ENCODE measurements at places on chromosomes 12 and 14. TPM values are rescaled to one million over a fixed set of nuclear protein-coding genes. Genes with fewer than 3 reads are reported as not detected.
A peak's percentile ranks its signal among the peaks of the same experiment; 100 is the strongest.

- no peaks in the 10 kb centered on the region for H3K36me3 ChIP-seq
- H3K4me3 ChIP-seq = no peak overlapping the region
- H3K4me1 ChIP-seq = no peaks in the 10 kb centered on the region
- no peak for DNase-seq
These were observed 11.6 kb upstream of the PAX9 start for GRCh38 chr14:36649872-36650650.

DNA sequence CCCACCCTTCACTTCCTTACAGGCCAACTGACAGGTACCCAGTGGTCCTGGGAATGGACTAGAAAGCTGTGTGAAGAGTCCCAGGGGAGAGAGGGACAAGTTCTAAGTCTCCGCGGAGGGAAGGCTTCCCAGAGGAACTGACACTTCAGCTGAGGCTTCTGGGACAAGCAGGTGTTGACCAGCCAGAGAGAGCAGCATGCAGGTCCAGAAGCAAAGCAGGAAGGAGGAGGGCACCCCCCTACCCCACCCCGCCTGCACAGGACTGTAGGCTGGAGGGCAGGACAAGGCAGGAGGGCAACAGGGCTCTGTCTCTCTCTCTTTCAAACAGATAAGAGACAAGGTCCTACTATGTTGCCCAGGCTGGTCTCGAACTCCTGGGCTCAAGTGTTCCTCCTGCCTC is 58.2 kb upstream of the CORO1C start:
- DNase-seq = no peak
- H3K36me3 ChIP-seq = peaks cover 12% of the 10 kb centered on the region
- no peak overlapping the region for H3K4me3 ChIP-seq
- H3K27me3 ChIP-seq = no peaks in the 10 kb centered on the region
- no peaks in the 10 kb centered on the region for H3K4me1 ChIP-seq
- no peak overlapping the region for H3K27ac ChIP-seq

GRCh38 chr12:7130701-7131501 is 730 bp downstream of the CLSTN3 start:
- H3K27me3 ChIP-seq = no peaks in the 10 kb centered on the region
- DNase-seq = peak; percentile 58
- peak overlapping the region; percentile 89 for H3K27ac ChIP-seq

GRCh38 chr12:90211017-90211416 is 502.4 kb upstream of the ATP2B1 start:
- H3K27ac ChIP-seq = no peak overlapping the region
- H3K36me3 ChIP-seq = no peaks in the 10 kb centered on the region
- no peaks in the 10 kb centered on the region for H3K27me3 ChIP-seq
- H3K4me3 ChIP-seq = no peak overlapping the region

DNA sequence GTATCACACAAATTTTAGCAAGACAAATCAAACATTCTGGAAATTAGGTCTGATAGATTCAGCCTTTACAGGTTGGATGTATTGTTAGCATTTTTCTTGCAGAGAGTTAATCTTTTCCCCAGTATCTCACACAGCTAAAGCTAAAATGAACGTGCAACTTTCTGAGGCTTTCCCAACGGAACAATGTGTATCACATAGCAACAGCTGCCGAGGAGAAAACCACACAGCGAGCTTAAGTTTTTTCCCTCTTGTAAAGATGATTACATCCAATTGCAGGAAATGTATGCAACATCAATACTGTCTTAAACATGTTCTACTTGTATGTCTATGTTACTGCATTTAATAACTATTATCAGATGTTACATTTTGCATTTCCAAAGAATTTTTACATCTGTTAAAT is 182.2 kb downstream of the CCDC59 start:
- no peak overlapping the region for H3K4me3 ChIP-seq
- no peak overlapping the region for H3K27ac ChIP-seq
- no peak for DNase-seq
- H3K4me1 ChIP-seq = no peaks in the 10 kb centered on the region
- no peaks in the 10 kb centered on the region for H3K36me3 ChIP-seq

DNA sequence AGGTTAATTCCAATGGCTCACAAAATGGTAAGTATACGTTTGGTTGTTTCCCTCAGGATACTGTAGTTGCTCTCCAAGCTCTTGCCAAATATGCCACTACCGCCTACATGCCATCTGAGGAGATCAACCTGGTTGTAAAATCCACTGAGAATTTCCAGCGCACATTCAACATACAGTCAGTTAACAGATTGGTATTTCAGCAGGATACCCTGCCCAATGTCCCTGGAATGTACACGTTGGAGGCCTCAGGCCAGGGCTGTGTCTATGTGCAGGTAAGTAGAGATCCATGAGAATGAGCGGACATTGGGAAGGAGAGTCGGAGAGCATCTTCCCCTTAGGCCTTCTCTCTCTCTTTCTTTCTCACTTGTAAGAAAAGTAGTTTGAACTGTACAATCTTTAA is 45.4 kb downstream of the A2ML1 start:
- no peaks in the 10 kb centered on the region for H3K27me3 ChIP-seq
- no peak overlapping the region for H3K27ac ChIP-seq
- no peaks in the 10 kb centered on the region for H3K4me1 ChIP-seq

DNA sequence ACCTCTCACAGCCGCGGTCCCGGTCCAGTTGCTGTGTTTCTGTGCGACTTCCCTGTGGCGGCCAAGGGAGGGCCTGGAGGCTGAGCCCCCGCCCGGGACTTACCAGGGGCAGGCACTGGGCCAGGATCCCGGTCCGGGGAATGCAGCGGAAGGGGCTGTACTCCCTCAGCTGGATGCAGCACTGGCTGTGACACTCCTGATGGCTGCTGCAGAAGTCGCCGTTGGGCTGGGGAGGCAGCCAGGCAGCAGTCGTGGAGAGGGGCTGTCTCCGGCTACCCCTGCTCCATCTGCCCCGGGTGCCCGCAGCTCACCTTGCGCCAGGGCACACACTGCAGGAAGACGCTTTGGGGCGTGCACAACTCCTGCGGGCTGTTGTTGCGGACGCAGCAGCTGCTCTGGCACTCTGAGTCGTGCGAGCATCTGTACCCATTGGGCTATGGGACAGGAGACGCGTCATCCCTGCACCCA is 6.2 kb downstream of the LRCOL1 start:
- no peaks in the 10 kb centered on the region for H3K36me3 ChIP-seq
- peaks cover 43% of the 10 kb centered on the region for H3K27me3 ChIP-seq
- peaks cover 12% of the 10 kb centered on the region for H3K4me1 ChIP-seq

DNA sequence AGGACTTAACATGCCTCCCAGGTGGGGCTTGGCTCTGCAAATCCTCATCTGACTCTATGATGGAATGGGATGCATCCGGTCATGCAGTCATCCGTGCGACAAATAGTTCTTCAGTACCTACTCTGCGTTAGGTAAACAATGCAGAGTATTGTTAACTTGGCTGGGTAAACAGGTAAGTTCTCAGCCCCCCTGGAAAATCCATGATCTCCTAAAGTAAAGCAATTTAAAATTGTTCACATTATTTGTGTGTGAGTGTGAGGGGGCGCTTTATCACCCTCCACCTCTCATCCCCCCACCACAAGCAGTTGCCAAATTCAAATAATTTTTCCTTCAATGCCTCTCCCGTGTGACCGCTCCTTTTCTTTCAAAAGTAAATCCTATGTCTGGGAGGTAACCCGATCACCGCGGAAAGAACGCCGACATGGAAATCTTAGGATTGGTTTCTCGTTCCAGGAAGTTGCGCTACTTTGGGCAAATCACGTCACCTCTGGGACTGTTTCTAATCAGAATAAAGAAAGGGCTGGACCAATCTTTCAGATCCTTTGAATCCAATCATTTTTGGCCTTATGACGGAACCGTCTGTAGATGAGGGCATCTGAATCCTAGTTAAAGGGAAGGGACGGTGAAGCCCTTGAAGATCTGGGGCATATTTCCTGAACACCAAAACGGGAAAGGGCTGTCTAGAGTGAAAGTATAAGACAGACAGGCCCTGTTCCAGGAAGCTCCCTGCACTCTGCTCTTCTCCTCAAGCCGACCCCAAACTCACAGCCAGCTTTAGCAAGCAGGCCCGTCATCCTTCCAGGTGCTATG is 44.0 kb upstream of the SINHCAF start:
- H3K36me3 ChIP-seq = no peaks in the 10 kb centered on the region
- no peak for DNase-seq
- no peaks in the 10 kb centered on the region for H3K4me1 ChIP-seq
- H3K4me3 ChIP-seq = no peak overlapping the region
- H3K27ac ChIP-seq = no peak overlapping the region

- peak; percentile 8 for DNase-seq
- H3K4me1 ChIP-seq = peaks cover 62% of the 10 kb centered on the region
- no peaks in the 10 kb centered on the region for H3K27me3 ChIP-seq
- peak overlapping the region; percentile 98 for H3K27ac ChIP-seq
These were observed 650 bp downstream of the LLPH start for GRCh38 chr12:66129934-66130266.

The ADAM21 gene
- total RNA-seq = not detected

The BHLHE41 gene
- not detected for total RNA-seq

The INHBC gene
- total RNA-seq = not detected

The PLD4 gene
- total RNA-seq = not detected

The BMAL2 gene
- total RNA-seq = 18.0 TPM

The VRTN gene
- total RNA-seq = not detected

The SYT1 gene
- total RNA-seq = not detected

The ETFBKMT gene
- 1.2 TPM for total RNA-seq

Measured in activated CD4-positive, alpha-beta T cell treated with anti-CD3 and anti-CD28 coated beads, Interleukin-2, amount 10 ng/mL, durations not matched to agents 7 days and 5 days (primary cell).